Putamen (tissue), 1 donor: ENCODE measurements at places on chromosomes 12 and 14.
A peak's percentile ranks its signal among the peaks of the same experiment; 100 is the strongest.

GRCh38 chr12:119479121-119479561, 114.4 kb upstream of the TMEM233 start:
- DNase-seq: no peak

- DNase-seq: no peak
Observed at GRCh38 chr12:152440-152839, 61.5 kb downstream of the SLC6A12 start.

GRCh38 chr14:60250257-60251035, 1.4 kb downstream of the PPM1A start:
- no peak for DNase-seq

DNA sequence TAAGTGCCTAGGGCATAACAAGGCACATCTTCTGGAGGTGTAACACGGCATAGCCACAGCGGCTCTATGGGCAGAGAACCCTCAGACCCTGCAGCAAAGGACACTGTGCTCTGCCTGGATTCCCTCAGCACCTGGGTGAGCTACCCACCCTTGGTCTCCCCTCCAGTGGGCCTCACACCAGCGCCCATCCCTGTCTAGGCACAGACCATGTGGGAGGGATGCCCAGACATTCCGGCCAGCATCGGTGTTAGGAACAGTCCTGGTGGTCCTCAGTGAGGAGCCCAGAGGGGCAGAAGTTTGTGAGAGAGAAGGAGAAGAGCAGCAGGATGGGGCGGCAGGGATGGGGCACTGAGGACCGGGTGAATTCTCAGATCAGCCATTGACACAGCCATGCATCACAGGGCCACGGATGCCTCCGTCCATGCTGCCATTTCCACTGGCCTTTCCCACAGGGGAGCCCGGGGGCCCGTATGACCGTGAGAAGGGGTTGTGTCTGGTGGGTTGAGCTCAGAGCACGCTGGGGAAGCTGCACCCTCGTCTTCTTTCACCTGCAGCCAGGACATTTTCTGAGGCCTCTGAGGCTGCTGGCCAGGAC, 282.7 kb upstream of the SFSWAP start:
- DNase-seq: no peak

- no peak for DNase-seq
Observed at GRCh38 chr12:130073721-130074120, 88.5 kb upstream of the FZD10 start.

DNA sequence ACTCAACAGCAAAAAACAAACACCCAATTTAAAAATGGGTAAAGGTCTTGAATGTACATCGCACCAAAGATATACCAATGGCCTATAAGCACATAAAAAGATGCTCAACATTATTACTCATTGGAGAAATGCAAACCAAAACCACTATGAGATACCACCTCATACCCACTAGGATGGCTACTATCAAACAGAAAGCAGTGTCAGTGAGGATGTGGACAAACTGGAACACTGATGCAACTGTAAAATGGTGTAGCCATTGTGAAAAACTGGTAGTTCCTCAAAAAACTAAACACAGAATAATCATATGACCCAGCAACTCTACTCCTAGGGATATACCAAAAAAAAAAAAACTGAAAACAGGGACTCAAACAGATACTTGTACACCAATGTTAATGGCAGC, 49.3 kb downstream of the CDK17 start:
- DNase-seq: no peak

GRCh38 chr12:121536899-121537813, 43.7 kb downstream of the KDM2B start:
- peak; percentile 82 for DNase-seq
